ENCODE measurements at places on chromosomes 4 and X. TPM values are rescaled to one million over a fixed set of nuclear protein-coding genes. Genes with fewer than 3 reads are reported as not detected.

Gene PNCK
- total RNA-seq = 10.3 TPM

Gene ENPEP
- total RNA-seq = 45.6 TPM

Gene HTN1
- not detected for total RNA-seq

Gene PDZD4
- total RNA-seq = 6.6 TPM

Gene RAB33A
- 2.5 TPM for total RNA-seq

Gene UGT2A1
- not detected for total RNA-seq

Gene RHOXF2B
- total RNA-seq = not detected

Gene CENPC
- 75.1 TPM for total RNA-seq

Gene GABRA4
- 0.11 TPM for total RNA-seq

Gene SLC25A43
- total RNA-seq = 12.4 TPM

Gene EDA
- total RNA-seq = 5.7 TPM

Gene PABPC1L2A
- total RNA-seq = not detected

Gene RXFP1
- 1.2 TPM for total RNA-seq

Gene CTAG1B
- not detected for total RNA-seq

Gene PROM1
- total RNA-seq = 30.5 TPM

Gene ATP1B4
- 9.9 TPM for total RNA-seq

Gene RIBC1
- total RNA-seq = 0.32 TPM
